Activated naive CD8-positive, alpha-beta T cell treated with anti-CD3 and anti-CD28 coated beads, Interleukin-2, amount 10 ng/mL, durations not matched to agents 7 days and 5 days (primary cell): ENCODE measurements at places on chromosomes 6 and 20.

DNA sequence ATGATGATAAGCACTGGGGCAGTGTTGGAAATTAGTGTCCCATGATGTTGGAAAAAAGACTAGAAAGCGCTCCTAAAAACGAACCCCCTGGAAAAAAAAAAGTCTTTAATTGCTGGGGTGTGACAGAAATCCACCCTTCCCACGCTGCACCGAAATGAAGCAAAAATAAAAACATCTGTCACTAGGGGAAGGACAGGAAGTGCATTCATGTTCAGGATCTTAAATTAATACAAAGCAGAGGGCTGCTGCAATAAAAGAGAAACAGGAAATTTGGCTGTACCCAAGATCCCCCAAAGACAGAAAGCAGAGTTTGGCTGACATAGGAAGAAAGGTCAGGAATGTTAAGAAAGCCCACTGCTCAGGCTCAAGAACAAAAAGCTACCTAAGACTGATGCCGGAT is 333.9 kb downstream of the TBC1D32 start:
- no peaks in the 10 kb centered on the region for H3K36me3 ChIP-seq
- no peak overlapping the region for H3K27ac ChIP-seq
- no peaks in the 10 kb centered on the region for H3K4me1 ChIP-seq

- peak overlapping the region; percentile 56 for H3K27ac ChIP-seq
- H3K4me3 ChIP-seq: peak overlapping the region; percentile 77
- peaks cover 29% of the 10 kb centered on the region for H3K27me3 ChIP-seq
- no peaks in the 10 kb centered on the region for H3K36me3 ChIP-seq
- peaks cover 10% of the 10 kb centered on the region for H3K4me1 ChIP-seq
- peak; percentile 64 for DNase-seq
Observed at GRCh38 chr6:35497571-35498421, 917 bp upstream of the TEAD3 start.

GRCh38 chr6:47254906-47255305 is 54.8 kb downstream of the TNFRSF21 start:
- DNase-seq: no peak
- H3K4me1 ChIP-seq: peaks cover 2% of the 10 kb centered on the region
- H3K4me3 ChIP-seq: no peak overlapping the region
- peaks cover 1% of the 10 kb centered on the region for H3K36me3 ChIP-seq
- H3K27ac ChIP-seq: no peak overlapping the region

GRCh38 chr6:85468326-85468725 is 18.4 kb downstream of the NT5E start:
- H3K4me1 ChIP-seq: peaks cover 32% of the 10 kb centered on the region
- H3K4me3 ChIP-seq: no peak overlapping the region
- H3K27ac ChIP-seq: no peak overlapping the region
- H3K36me3 ChIP-seq: peaks cover 2% of the 10 kb centered on the region
- DNase-seq: no peak

- H3K36me3 ChIP-seq: peaks cover 2% of the 10 kb centered on the region
- H3K4me1 ChIP-seq: peaks cover 27% of the 10 kb centered on the region
- H3K27me3 ChIP-seq: no peaks in the 10 kb centered on the region
- DNase-seq: no peak
- H3K4me3 ChIP-seq: no peak overlapping the region
- H3K27ac ChIP-seq: no peak overlapping the region
Observed at GRCh38 chr6:137978252-137978896, 111.3 kb downstream of the TNFAIP3 start.

- peaks cover 8% of the 10 kb centered on the region for H3K4me1 ChIP-seq
- H3K4me3 ChIP-seq: no peak overlapping the region
- no peak for DNase-seq
Observed at GRCh38 chr6:31871046-31871659, 7.6 kb downstream of the SLC44A4 start.

DNA sequence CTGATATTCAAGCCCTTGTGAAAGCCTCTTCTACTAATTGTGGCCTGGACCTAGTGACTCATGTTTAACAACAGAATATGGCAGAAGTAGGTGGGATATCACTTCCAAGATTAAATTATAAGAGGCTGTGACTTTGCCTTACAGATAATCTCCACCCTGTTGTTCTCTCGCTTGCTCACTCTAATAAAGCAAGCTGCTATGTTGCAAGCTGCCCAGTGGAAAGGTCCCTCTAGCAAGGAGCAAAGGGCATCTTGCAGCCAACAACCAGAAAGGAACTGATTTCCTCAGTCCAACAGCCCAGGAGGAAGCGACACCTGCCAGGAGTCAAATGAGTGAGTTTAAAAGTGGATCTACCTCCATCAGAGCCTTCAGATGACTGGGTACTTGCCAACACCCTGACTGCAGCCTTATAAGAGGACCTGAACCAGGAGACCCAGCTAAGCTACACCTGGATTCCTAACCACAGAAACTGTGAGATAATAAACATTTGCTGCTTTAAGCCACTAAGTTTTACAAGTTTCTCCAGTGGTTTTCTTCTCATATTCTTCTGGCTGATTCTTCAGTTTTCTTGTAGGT is 112.6 kb downstream of the FRK start:
- DNase-seq: no peak
- H3K27ac ChIP-seq: no peak overlapping the region
- H3K27me3 ChIP-seq: no peaks in the 10 kb centered on the region
- no peaks in the 10 kb centered on the region for H3K4me1 ChIP-seq
- H3K36me3 ChIP-seq: no peaks in the 10 kb centered on the region

- H3K4me3 ChIP-seq: no peak overlapping the region
- H3K4me1 ChIP-seq: peaks cover 1% of the 10 kb centered on the region
- H3K27me3 ChIP-seq: peaks cover 3% of the 10 kb centered on the region
- H3K27ac ChIP-seq: no peak overlapping the region
- H3K36me3 ChIP-seq: no peaks in the 10 kb centered on the region
Observed at GRCh38 chr6:122035173-122035572, 364.3 kb upstream of the HSF2 start.

DNA sequence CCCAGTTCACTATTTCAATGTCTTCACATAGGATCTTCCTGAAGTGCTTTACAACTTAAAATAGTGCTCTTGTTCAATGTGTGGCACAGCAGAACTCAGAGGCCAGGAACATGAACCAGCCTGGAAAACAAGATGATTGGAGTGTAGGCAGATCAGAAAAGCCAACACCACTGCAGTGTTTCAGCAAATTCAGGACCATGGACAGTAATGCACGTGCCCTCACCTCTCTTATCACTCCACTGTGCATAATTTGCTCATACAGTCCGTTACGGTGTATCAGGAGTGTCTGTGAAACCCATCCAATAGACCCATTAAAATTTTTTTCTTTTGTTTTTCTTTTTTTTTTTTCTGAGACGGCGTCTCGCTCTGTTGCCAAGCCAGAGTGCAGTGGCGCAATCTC is 27.6 kb upstream of the HACE1 start:
- peaks cover 5% of the 10 kb centered on the region for H3K27me3 ChIP-seq
- H3K4me3 ChIP-seq: no peak overlapping the region
- no peak overlapping the region for H3K27ac ChIP-seq
- no peaks in the 10 kb centered on the region for H3K4me1 ChIP-seq

- no peak for DNase-seq
- no peak overlapping the region for H3K4me3 ChIP-seq
- no peaks in the 10 kb centered on the region for H3K27me3 ChIP-seq
- H3K36me3 ChIP-seq: no peaks in the 10 kb centered on the region
- no peaks in the 10 kb centered on the region for H3K4me1 ChIP-seq
Observed at GRCh38 chr20:18395544-18395943, 71.3 kb downstream of the DZANK1 start.

DNA sequence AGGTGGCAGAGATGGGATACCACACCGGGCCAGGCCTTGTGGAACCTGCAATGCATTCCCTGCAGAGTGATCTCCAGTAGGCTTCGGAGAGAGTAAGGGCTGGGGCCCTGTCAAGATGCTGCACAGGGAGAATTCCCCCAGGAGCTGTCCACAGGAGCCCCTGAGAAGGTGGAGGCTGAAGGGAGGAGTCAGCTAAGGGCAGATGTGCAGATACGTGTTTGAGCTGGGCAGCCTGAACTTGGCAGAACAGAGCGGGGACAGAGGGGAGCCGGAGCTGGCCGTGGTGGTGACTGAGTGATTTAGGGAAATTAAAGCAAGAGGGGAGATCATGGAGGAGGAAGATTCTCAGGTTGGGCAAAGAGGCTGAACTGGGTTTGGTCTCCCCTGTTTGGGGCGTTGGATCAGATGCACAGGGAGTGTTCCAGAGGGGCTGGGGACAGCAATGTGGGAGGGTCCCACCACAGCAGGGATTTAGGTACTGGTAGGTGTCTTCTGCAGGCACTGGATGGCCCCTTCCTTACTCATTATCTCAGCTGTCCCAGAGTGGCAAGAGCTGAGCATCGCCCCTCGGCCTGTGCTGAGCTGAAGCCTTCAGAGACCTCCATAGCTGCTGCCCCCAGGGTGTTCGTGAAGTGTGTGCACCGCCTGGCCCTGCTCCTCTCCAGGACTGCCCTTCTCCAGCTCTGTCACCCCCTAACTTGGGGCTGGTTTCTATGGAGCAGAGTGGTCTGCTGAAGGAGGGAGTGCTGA is 3.8 kb upstream of the NCR2 start:
- H3K36me3 ChIP-seq: no peaks in the 10 kb centered on the region
- H3K27ac ChIP-seq: peak overlapping the region; percentile 97
- peaks cover 54% of the 10 kb centered on the region for H3K4me1 ChIP-seq

- no peaks in the 10 kb centered on the region for H3K4me1 ChIP-seq
- H3K27me3 ChIP-seq: no peaks in the 10 kb centered on the region
- no peak overlapping the region for H3K27ac ChIP-seq
- no peak overlapping the region for H3K4me3 ChIP-seq
Observed at GRCh38 chr6:67031451-67031850, 1324.4 kb upstream of the EYS start.

DNA sequence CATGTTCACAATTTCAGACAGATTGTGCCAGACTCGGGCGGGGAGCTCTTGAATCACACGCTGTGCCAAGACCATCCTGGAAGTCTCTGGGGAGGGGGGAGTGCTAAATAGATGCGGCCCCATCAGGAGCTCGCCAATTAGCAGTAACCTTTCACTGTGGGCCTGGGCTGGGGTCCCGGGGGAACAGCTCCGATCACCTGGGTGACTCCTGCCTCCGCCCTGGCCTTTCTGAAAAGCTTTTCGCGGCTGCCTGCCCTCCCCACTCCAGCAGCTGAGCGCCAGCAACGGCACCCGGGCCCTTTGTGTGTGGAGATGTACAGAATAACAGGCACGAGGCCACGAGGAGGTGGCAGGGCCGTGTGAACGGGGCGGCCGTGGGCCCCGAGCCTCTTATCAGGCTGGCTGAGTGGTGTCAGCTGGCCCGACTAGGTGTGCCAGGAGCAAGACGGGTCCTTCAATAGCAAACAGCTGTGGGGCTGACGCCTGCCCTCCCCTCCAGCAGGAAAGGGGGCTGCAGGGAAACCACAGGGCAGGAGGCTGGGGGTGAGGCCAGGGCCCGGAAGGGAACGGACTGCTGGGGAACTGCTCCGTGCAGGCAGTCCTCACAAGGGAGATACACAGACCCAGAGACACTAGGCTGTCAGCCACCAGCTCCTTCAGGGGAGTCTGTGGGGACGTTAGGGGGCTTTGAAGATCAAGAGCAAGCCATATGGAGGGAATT is 56.8 kb downstream of the NOL4L start:
- H3K4me1 ChIP-seq: peaks cover 64% of the 10 kb centered on the region
- H3K27me3 ChIP-seq: no peaks in the 10 kb centered on the region
- H3K4me3 ChIP-seq: peak overlapping the region; percentile 64
- DNase-seq: peak; percentile 61
- H3K27ac ChIP-seq: peak overlapping the region; percentile 94

DNA sequence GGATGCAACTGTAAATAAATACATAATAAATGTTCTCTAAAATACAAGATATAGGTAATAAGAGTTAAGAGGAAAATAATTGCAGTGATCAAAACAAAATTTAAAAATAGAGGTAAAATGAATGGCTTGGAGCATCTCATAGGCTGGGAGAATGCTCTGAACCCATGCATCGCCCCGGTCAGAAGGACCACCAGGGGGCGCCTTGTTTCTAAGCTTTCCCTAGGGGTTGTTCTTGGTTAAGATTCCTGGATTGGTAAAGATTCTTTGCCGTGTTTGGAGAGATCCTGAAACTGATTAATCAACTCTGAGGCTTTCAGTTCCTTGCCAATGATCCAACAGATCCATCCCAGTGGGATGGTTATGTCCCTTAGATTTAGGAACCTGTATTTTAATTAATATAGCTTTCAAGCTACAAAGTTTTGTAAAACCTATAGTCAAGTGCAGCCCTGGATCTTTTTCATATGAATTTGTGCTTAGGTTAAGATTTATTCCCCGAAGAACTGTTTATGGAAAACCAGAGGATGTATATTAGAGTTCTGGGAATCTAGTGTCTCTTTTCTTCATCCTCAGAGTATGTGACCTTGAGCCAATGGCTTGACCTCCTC is 45.3 kb upstream of the PRELID3B start:
- H3K4me3 ChIP-seq: no peak overlapping the region
- no peaks in the 10 kb centered on the region for H3K36me3 ChIP-seq
- H3K27me3 ChIP-seq: peaks cover 17% of the 10 kb centered on the region
- DNase-seq: peak; percentile 81
- peaks cover 1% of the 10 kb centered on the region for H3K4me1 ChIP-seq
- no peak overlapping the region for H3K27ac ChIP-seq

GRCh38 chr6:148760568-148761526 is 14.0 kb downstream of the UST start:
- H3K27me3 ChIP-seq: peaks cover 14% of the 10 kb centered on the region
- peak; percentile 54 for DNase-seq
- peaks cover 27% of the 10 kb centered on the region for H3K4me1 ChIP-seq
- peak overlapping the region; percentile 70 for H3K4me3 ChIP-seq
- peak overlapping the region; percentile 80 for H3K27ac ChIP-seq

DNA sequence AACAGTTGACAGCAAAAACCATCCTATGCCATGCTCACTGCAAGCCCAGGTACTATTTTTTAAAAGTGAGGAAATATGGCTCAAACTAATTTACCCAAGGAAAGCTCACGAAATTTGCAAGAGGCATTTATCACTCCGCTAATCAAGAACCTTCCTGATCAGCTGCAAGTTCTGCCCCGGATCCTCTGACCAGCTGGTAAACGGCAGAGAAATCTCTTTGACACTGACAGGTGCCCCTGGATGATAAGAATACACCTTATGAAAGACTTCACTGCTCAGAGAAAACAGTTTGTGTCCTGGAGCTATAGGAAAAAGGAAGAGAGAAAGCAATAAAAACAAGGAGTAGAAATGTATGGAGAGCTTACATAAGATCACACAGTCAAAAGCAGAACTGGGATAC is 6.4 kb downstream of the CNKSR3 start:
- H3K27ac ChIP-seq: no peak overlapping the region
- H3K4me1 ChIP-seq: peaks cover 3% of the 10 kb centered on the region

DNA sequence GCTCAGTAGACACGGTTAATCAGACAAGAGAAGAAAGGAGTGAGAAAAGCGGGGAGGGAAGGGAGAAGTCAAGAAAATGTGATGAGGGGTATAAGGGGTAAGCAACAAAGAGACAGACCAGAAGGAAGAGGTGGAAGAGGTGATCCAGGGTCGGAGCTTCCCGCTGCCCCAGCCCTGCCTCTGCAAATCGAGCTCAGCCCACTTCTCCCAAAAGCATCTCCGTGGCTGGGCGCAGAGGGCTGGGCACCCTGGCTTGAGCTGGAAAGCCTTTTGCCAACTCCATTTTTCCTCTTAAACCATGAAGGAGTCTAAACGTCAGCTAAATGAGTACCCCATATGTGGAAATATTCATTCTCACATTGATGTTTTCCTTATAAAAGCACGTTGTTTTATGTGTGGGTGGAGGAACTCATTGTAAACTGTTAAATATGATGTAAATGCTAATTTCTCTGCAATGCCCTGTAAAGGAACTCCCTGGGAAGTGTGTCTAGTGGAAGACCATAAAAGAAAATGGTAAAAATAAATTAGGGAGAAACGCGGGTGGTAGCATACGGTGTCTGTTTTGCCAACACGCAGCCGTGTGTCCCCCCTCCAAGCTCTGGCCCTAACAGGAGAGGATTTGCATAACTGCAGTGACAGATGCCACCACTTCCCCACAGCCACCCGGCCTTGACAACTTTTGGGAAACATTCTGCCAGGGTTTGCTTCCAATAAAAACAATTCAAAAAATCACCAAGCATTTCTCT is 55.2 kb upstream of the MAFB start:
- peaks cover 1% of the 10 kb centered on the region for H3K4me1 ChIP-seq
- H3K4me3 ChIP-seq: no peak overlapping the region
- DNase-seq: no peak
- H3K27me3 ChIP-seq: peaks cover 45% of the 10 kb centered on the region
- H3K27ac ChIP-seq: peak overlapping the region; percentile 19
